ENCODE measurements at places on chromosomes 16 and 17.

DNA sequence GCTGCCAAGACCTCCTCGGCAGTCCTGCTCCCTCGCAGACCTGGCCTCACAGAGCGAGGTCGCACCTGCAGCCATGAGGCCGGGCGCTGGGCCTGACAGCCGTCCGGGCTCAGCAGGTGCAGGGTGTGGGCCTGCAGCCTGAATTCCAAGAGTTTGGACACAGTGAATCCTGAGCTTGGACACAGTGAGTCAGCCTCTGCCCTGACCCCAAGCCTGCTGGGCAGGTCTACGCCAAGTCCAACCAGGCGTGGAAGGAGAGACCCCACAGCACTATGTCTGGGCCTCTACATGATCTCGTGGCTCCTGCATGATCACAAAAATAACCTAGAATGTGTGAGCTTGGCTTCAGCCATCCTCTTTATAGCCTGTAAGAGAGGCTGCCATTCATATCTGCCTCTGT lies 121.0 kb downstream of the C16orf95 start:
- H3K4me3 ChIP-seq: no peak overlapping the region
- no peak for DNase-seq
- no peaks in the 10 kb centered on the region for H3K36me3 ChIP-seq
- no peak overlapping the region for H3K27ac ChIP-seq
- no peaks in the 10 kb centered on the region for H3K4me1 ChIP-seq

DNA sequence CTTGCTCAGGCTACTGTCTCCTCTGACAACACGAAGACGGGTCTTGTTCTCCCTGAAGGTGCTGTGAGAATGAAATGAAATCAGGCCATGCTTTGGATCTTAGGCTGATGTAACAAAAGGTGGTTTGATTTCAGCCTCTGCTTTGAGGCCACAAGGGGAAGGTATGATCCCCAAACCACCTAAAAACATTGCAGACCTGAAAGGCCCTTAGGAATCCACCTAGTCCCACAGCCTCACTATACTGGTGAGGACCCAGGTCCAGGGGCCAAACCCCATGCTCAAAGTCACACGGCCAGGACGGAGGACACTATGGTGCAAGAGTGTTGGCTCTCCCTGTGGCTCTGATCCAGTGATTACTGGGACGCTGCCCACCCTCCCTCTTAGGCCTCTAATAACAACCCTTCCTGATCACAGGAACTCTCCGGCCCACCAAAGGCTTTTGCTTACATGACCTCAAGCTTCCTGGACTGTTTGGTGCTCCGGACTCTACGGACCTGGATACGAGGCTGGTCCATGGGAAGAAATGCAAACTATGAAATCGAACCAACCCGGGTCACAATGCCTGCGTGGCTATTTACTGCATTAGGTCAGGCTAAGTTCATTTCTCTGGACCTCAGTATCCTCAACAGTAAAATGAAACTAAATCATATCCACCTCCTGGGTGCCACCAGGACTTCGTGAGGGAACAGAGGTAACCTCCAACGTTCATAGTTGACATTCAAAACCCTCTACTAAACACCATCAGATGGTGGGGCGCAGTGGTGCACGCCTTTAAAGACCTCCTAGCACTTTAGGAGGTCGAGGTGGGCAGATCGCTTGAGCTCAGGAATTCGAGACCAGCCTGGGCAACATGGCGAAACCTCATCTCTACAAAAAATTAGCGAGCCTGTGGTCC lies 1.5 kb downstream of the TRIM25 start:
- peak; percentile 87 for DNase-seq
- H3K4me1 ChIP-seq: peaks cover 39% of the 10 kb centered on the region
- peak overlapping the region; percentile 88 for H3K27ac ChIP-seq
- H3K36me3 ChIP-seq: peaks cover 14% of the 10 kb centered on the region
- no peaks in the 10 kb centered on the region for H3K27me3 ChIP-seq
- peak overlapping the region; percentile 81 for H3K4me3 ChIP-seq

GRCh38 chr16:441447-441846 lies 16.0 kb downstream of the RAB11FIP3 start:
- DNase-seq: no peak
- no peaks in the 10 kb centered on the region for H3K36me3 ChIP-seq
- H3K27ac ChIP-seq: peak overlapping the region; percentile 70
- peaks cover 39% of the 10 kb centered on the region for H3K4me1 ChIP-seq

DNA sequence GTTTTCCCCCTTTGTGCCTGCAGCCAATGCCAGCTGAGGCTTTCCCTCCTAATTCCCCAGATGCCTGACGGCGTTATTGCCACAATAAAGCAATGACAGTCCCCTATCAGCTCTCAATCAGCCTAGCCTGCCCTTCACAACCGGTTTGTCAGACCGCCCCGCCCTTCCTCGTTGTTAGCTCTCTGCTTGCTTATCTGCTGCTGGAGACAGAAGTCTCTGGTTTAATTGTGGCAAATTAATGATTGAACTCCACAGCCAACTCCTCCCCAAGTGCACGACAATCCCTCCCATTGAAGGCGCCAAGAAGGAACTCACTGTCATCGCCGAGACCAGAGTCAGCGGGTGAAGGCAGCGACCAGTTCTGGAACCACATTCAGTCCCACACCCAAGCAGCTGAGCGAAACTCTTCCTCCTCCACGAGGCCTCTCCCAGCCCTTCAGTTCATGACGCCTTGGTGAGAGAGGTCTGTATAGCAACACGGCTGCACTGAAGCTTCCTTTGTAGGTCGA lies 474.4 kb downstream of the SLC39A11 start:
- no peak overlapping the region for H3K4me3 ChIP-seq
- no peak overlapping the region for H3K27ac ChIP-seq
- H3K4me1 ChIP-seq: no peaks in the 10 kb centered on the region
- DNase-seq: no peak
- H3K27me3 ChIP-seq: no peaks in the 10 kb centered on the region
- H3K36me3 ChIP-seq: no peaks in the 10 kb centered on the region

DNA sequence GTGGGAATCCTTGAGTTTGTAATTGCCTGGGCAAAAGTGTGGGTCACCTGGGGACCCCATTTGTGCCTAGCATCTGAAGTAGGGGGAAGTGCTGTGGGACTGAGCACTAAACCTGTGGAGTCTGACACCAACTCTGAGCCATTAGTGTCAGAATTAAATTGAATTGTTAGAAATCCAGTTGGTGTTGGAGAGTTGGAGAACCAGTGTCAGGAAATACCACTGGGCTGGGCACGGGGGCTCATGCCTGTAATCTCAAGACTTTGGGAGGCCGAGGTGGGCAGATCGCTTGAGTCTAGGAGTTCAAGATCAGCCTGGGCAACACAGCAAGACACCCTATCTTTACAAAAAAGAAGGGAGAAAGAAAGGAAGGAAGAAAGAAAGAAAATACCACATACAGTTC lies 67.5 kb upstream of the BRD7 start:
- no peak overlapping the region for H3K4me3 ChIP-seq
- H3K27me3 ChIP-seq: no peaks in the 10 kb centered on the region
- DNase-seq: no peak
- no peak overlapping the region for H3K27ac ChIP-seq

GRCh38 chr17:42197564-42198156 lies 3.4 kb upstream of the GHDC start:
- no peaks in the 10 kb centered on the region for H3K27me3 ChIP-seq
- H3K4me1 ChIP-seq: peaks cover 10% of the 10 kb centered on the region
- H3K27ac ChIP-seq: no peak overlapping the region

GRCh38 chr16:54178478-54178976 lies 108.1 kb downstream of the IRX3 start:
- H3K27me3 ChIP-seq: no peaks in the 10 kb centered on the region
- no peaks in the 10 kb centered on the region for H3K36me3 ChIP-seq

- no peak overlapping the region for H3K27ac ChIP-seq
- no peaks in the 10 kb centered on the region for H3K27me3 ChIP-seq
- no peak for DNase-seq
These were observed 15.5 kb downstream of the MSI2 start for GRCh38 chr17:57271821-57272220.

- H3K27me3 ChIP-seq: no peaks in the 10 kb centered on the region
- peaks cover 12% of the 10 kb centered on the region for H3K36me3 ChIP-seq
- H3K4me3 ChIP-seq: no peak overlapping the region
- no peak overlapping the region for H3K27ac ChIP-seq
- no peak for DNase-seq
- H3K4me1 ChIP-seq: peaks cover 17% of the 10 kb centered on the region
These were observed 3.1 kb downstream of the TLCD2 start for GRCh38 chr17:1707107-1707506.

DNA sequence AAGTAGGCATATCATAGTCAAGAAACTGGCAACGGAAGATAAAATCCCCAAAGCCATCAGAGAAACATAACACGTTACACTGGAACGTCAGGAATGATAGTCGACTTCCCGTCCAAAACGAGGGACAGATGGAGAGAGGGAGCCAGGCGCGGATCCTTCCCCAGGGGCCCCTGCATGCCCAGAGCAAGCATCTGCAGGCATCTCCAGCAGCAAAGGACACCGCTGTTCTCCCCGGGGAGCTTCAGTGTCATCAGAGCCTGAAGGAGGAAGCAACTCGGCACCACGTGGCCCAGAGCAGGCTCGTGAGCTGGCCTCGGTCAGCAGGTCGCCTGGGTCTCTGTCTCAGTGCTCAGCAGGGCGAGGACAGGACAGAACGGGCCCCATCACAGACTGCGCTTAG lies 50.1 kb downstream of the LMF1 start:
- peaks cover 3% of the 10 kb centered on the region for H3K36me3 ChIP-seq
- H3K4me3 ChIP-seq: no peak overlapping the region
- no peaks in the 10 kb centered on the region for H3K27me3 ChIP-seq

- H3K27me3 ChIP-seq: no peaks in the 10 kb centered on the region
- no peaks in the 10 kb centered on the region for H3K4me1 ChIP-seq
- no peak overlapping the region for H3K27ac ChIP-seq
- no peaks in the 10 kb centered on the region for H3K36me3 ChIP-seq
- H3K4me3 ChIP-seq: no peak overlapping the region
- no peak for DNase-seq
These were observed 99.1 kb downstream of the ADAMTS18 start for GRCh38 chr16:77335652-77336234.

DNA sequence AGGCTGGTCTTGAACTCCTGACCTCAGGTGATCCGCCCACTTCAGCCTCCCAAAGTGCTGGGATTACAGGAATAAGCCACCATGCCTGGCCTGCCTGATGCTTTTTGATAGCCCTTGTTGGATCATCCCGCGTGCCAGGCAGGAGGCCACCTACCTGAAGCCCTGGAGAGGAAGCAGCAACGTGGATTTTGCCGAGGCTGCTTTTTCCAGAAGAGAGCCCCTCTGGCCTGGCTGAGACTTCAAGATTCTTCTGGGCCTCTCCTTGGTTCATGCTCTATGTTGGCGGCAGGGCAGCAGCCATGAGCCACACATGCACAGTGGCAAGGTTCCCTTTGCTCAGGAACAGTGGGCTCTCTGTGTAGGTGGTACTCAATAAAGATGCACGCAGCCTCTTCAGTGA lies 11.5 kb downstream of the KATNB1 start:
- peak; percentile 23 for DNase-seq
- no peak overlapping the region for H3K27ac ChIP-seq
- H3K36me3 ChIP-seq: no peaks in the 10 kb centered on the region
- no peaks in the 10 kb centered on the region for H3K27me3 ChIP-seq

DNA sequence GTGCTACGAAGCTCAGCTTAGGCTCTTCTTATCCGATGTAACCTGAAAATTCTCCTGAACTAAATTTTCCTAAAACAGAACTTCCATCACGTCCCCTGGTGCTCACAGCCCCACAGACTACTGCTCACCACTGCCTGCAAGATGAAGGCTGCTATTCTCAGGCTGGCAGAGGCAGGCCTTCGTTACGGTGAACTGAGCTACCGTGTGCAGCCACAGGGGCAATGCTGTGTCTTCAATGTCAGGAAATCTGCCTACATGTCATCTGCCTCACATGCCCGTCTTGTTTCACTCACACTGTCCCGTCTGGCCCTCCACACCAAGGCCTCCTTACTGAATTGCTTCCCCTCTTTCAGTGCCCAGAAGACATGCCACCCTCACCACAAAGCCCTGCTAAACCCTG lies 15.9 kb downstream of the EMC8 start:
- no peak overlapping the region for H3K27ac ChIP-seq
- no peak overlapping the region for H3K4me3 ChIP-seq
- H3K27me3 ChIP-seq: no peaks in the 10 kb centered on the region
- H3K4me1 ChIP-seq: peaks cover 17% of the 10 kb centered on the region

DNA sequence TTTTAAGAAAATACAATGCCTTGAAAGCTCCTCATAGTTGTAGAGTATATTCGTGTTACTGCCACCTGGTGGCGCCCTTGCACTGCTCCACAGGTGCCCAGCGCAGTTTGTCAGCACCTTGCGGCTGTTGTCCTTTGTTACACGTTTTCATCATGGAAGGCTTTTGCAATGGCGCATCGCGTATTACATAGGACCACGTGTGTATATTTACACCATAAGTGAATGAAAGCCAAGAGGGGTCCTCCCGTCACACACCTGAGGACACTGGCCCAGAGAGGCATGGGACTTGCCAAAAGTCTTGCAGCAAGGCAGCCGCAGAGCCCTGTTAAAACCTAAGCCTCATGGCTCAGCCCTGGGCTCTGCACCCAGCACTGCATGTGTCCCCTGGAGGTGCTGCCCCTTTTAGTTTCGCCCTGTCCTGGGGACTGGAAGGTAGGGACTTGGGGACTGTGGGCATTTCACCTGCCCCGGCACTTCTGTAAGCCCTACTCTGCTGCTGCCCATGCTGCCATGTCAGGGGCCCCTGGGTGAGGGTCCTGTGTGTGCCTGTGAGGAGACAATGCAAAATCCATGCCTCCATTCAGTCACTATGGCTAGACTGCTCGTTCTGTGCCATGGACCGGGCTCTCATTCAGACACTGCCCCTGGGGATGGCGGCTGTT lies 24.3 kb downstream of the POLR3E start:
- peak; percentile 70 for DNase-seq
- H3K36me3 ChIP-seq: no peaks in the 10 kb centered on the region
- H3K4me3 ChIP-seq: no peak overlapping the region
- H3K27me3 ChIP-seq: no peaks in the 10 kb centered on the region

DNA sequence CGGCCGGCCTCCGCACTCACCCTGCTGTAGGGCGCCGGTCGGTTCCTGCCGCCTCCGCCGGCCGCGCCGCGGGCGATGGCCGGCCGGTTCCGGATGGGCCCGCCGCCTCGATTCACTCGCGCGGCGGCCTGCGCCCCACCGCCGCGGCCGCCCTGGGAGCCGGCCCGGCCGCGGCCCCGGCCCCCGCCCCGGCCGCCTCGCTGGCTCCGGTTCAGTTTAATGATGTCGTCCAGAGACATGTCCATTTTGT lies 158 bp downstream of the ALYREF start:
- no peak for DNase-seq
- peak overlapping the region; percentile 89 for H3K27ac ChIP-seq
- H3K27me3 ChIP-seq: no peaks in the 10 kb centered on the region
- H3K4me1 ChIP-seq: peaks cover 35% of the 10 kb centered on the region

GRCh38 chr16:70770626-70771552 lies 30.1 kb downstream of the VAC14 start:
- peaks cover 48% of the 10 kb centered on the region for H3K4me1 ChIP-seq
- H3K27ac ChIP-seq: peak overlapping the region; percentile 49
- H3K36me3 ChIP-seq: no peaks in the 10 kb centered on the region
- no peak overlapping the region for H3K4me3 ChIP-seq

Measured in psoas muscle (tissue), 8 donors.